ENCODE measurements at places on chromosomes 12 and 14.

DNA sequence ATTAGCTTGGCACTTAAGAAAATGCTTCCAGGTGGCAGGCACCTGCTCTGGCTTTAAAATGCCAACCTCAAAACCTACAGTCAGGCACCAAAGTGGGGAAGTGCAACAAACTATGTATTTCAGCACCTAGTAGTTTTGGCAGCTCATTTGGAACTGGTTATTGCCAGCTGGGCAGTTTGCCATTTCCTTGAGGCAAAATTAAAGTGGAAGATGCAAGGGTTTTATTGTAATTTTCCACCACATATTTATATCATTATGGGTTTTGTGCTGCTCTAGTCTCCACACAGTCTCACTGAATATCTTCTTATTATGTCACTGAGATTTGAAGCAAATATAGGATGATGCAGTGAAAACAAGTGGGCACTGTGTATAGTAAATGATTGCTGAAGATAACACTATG is 117.0 kb downstream of the PRKD1 start:
- H3K36me3 ChIP-seq = no peaks in the 10 kb centered on the region
- no peak overlapping the region for H3K27ac ChIP-seq
- no peak overlapping the region for H3K4me3 ChIP-seq
- H3K27me3 ChIP-seq = no peaks in the 10 kb centered on the region

DNA sequence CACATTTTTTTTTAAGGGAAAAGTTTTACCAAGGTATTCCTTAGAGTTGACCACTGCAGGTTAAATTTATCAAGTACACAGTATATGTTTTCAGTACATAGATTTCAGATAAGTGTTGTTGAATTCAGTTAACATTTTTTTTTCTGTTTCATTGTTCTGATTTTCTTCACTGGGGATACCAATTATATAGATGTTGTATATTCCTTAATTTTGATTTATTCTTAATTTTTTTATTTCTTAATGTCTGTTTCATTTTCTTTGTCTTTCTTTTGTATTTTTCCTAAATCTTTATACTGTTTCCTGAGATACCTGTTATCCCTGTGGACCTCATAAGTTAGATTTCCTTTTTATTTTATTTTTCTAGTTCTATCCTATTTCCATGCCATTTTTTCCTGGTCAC is 234.8 kb downstream of the TTC6 start:
- H3K36me3 ChIP-seq = no peaks in the 10 kb centered on the region
- no peaks in the 10 kb centered on the region for H3K27me3 ChIP-seq
- no peak for DNase-seq
- H3K4me3 ChIP-seq = no peak overlapping the region
- no peaks in the 10 kb centered on the region for H3K4me1 ChIP-seq

DNA sequence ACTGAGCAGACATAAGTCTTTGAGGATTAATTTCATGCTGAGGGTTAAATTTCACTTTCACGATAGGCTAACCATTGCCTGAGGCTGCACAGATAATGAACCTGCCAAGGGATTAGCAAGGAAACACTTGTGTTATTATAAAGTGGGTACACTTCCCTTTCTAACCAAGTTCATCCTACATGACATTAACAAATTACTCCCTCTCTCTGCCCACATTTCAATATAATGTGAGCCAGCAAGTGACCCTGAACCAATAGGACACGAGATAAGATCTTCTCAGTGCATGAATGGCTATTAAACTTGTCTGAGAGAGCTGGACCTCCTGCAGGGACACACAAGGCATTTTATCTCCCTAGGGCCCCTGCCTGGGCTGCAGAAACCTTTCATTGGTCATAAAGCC is 173.5 kb downstream of the PAX9 start:
- H3K27me3 ChIP-seq = no peaks in the 10 kb centered on the region
- DNase-seq = no peak
- no peaks in the 10 kb centered on the region for H3K4me1 ChIP-seq

- no peak for DNase-seq
- H3K4me3 ChIP-seq = no peak overlapping the region
- no peaks in the 10 kb centered on the region for H3K36me3 ChIP-seq
- H3K27me3 ChIP-seq = no peaks in the 10 kb centered on the region
Measured at GRCh38 chr14:71469643-71470335, 462.4 kb upstream of the RGS6 start.

- no peaks in the 10 kb centered on the region for H3K4me1 ChIP-seq
- H3K36me3 ChIP-seq = no peaks in the 10 kb centered on the region
- no peaks in the 10 kb centered on the region for H3K27me3 ChIP-seq
- no peak for DNase-seq
Measured at GRCh38 chr12:40946612-40947194, 241.4 kb upstream of the PDZRN4 start.

- H3K27ac ChIP-seq = no peak overlapping the region
- no peaks in the 10 kb centered on the region for H3K27me3 ChIP-seq
- no peaks in the 10 kb centered on the region for H3K36me3 ChIP-seq
- H3K4me1 ChIP-seq = no peaks in the 10 kb centered on the region
- no peak overlapping the region for H3K4me3 ChIP-seq
- no peak for DNase-seq
Measured at GRCh38 chr12:54605138-54605970, 16.9 kb upstream of the PPP1R1A start.

DNA sequence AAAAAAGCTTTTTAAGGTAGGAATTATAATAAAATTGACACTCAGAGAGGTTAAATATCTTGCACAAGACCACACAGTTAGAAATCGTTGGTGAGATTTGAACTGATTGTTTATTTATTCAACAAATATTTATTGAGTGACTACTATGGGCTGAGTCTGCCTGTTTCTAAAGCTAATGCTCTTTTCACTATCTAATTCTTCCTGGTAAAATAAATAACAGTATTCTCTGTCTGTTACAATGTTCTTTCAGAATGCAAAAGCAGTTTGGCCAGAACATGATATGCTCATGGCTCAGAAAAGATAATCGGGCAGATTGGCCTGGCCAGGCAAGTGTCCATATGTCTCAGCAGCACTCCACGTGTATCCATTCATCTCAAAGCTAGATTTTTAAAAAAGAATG is 82.0 kb downstream of the BTG1 start:
- no peak overlapping the region for H3K27ac ChIP-seq
- no peaks in the 10 kb centered on the region for H3K27me3 ChIP-seq
- no peak overlapping the region for H3K4me3 ChIP-seq
- DNase-seq = no peak
- H3K4me1 ChIP-seq = peaks cover 12% of the 10 kb centered on the region
- H3K36me3 ChIP-seq = no peaks in the 10 kb centered on the region

GRCh38 chr12:6768990-6769389 is 2.8 kb downstream of the PTMS start:
- peaks cover 85% of the 10 kb centered on the region for H3K4me1 ChIP-seq
- H3K4me3 ChIP-seq = no peak overlapping the region
- H3K27ac ChIP-seq = peak overlapping the region; percentile 96
- H3K27me3 ChIP-seq = no peaks in the 10 kb centered on the region
- DNase-seq = no peak

- DNase-seq = no peak
- H3K27ac ChIP-seq = no peak overlapping the region
- H3K4me3 ChIP-seq = no peak overlapping the region
- no peaks in the 10 kb centered on the region for H3K4me1 ChIP-seq
- H3K27me3 ChIP-seq = no peaks in the 10 kb centered on the region
Measured at GRCh38 chr12:22799503-22799902, 174.5 kb downstream of the ETNK1 start.

DNA sequence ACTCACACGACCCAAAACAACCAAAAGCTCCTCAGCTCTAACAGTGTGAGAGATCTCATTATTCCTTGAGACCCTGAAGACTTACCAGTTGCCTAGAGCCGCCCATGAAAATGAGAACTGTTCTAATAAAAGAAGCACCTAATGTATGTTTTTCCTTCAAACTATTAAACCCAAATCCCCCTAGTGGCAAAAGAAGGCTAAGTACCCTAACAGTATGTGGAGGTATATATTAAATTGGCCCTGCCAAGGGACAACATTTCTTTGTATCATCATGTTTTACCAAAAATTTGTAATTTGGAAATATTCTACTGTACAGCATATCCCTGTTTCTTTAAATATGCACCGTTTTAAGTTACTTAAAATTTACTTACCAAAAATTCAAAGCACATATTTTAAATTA is 38.0 kb upstream of the PPFIA2 start:
- no peaks in the 10 kb centered on the region for H3K36me3 ChIP-seq
- no peak for DNase-seq
- no peaks in the 10 kb centered on the region for H3K27me3 ChIP-seq
- H3K4me3 ChIP-seq = no peak overlapping the region
- H3K4me1 ChIP-seq = no peaks in the 10 kb centered on the region

GRCh38 chr12:4855121-4855924 is 54.4 kb upstream of the KCNA1 start:
- no peak overlapping the region for H3K27ac ChIP-seq
- H3K4me1 ChIP-seq = no peaks in the 10 kb centered on the region
- no peak overlapping the region for H3K4me3 ChIP-seq
- peak; percentile 88 for DNase-seq

DNA sequence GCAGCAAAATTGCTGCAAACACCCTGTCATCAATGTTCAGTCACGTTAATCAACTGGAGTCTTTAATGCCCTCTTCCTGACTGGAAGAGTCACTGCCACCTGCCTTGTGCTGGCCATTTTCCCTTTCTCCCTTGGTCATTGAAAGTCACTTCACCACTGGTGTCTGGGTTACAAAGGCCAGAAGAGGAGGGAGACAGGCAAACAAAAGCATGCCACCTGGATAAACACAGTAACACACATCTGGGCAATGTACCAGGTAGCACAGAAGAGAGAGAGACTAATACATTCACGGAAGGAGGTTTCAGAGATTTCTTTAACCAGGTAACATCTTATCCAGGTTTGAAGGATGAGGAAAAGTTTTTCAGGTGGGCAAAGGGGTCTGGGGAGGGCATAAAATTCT is 32.7 kb downstream of the GPHB5 start:
- no peak overlapping the region for H3K4me3 ChIP-seq
- H3K27me3 ChIP-seq = no peaks in the 10 kb centered on the region
- H3K36me3 ChIP-seq = peaks cover 70% of the 10 kb centered on the region
- no peak for DNase-seq

Data from tibial nerve (tissue), 4 donors.